ENCODE measurements at places on chromosomes 7 and 10.
A peak's percentile ranks its signal among the peaks of the same experiment; 100 is the strongest.

- DNase-seq: no peak
Observed at GRCh38 chr10:85986777-85987176, 379.8 kb downstream of the GRID1 start.

GRCh38 chr10:21895932-21896331, 107.6 kb downstream of the DNAJC1 start:
- no peak for DNase-seq

- peak; percentile 76 for DNase-seq
Observed at GRCh38 chr7:74043523-74043951, 15.6 kb downstream of the ELN start.

- no peak for DNase-seq
Observed at GRCh38 chr7:104814671-104815400, 199.2 kb upstream of the KMT2E start.

DNA sequence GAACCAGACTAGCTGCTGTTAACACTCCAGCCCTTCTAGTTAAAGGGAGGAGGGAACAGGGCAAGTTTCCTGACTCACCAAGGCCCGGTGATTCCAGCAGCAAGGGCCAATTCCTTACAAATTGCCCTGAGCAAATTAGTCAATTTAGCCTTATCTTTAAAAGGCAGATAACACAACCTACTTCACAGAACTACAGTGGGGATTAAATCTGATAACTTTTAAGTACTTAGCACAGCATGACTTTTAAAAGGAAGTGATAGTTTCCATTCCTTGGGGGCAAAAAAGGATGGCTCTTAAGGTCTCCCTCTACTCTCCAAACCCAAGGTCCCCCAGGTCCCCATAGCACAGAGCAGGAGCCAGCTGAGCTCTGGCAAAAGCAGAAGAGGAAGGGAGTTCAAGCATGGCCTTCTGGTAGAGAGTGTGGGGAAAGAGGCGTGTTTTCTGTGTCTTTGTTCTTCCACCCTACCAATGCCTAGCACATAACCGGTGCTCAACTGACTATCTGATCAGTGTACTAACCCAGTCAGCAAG, 4.0 kb downstream of the CDCA7L start:
- no peak for DNase-seq

- no peak for DNase-seq
Observed at GRCh38 chr7:17367502-17367901, 69.0 kb downstream of the AHR start.

- no peak for DNase-seq
Observed at GRCh38 chr7:102431617-102432298, 1.6 kb upstream of the ORAI2 start.

GRCh38 chr7:114981323-114981722, 59.4 kb downstream of the MDFIC start:
- no peak for DNase-seq

GRCh38 chr10:82953331-82953730, 1078.3 kb downstream of the NRG3 start:
- no peak for DNase-seq

DNA sequence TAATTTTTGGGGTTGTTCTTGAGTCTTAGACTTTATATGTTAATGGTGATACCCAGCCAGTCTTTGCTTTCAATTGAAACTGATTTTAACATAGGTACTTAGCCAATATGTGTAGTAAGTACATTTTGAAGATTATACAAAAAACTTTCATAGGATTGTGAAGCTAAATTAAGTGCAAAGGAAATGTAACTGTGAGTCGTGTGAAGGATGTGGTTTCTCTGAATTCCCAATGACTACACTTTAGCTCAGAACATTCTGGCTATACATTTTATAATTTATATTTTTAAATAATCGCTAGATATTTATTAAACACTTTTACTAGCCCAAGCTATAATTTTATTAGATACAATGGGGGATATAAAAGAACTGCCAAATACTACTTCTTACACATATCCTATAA, 359.3 kb downstream of the PCLO start:
- DNase-seq: no peak

DNA sequence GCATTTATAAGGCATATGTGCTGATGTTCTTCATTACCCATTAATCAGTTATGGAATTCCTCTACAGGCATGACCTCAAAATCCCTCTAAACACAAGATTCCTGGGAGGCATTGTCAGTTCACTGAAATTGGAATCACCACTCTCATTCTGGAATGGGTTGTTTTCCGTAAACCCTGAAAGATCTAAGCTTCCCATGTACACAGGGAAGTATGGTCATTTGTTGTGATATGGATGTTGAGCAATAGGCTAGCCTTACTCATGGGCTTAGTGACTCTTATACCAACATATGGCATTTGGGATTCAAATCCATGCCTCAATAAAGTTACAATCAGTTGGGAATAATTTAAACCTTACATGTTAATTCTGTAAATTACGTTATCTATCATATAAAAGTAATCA, 258.0 kb downstream of the XPNPEP1 start:
- DNase-seq: no peak

- no peak for DNase-seq
Observed at GRCh38 chr7:42227936-42228591, 8.9 kb downstream of the GLI3 start.

GRCh38 chr10:72605122-72605521, 20.8 kb downstream of the MICU1 start:
- DNase-seq: no peak

- no peak for DNase-seq
Observed at GRCh38 chr10:127899766-127900387, 7.0 kb upstream of the PTPRE start.

GRCh38 chr7:74302745-74303221, 13.6 kb downstream of the CLIP2 start:
- no peak for DNase-seq

- no peak for DNase-seq
Observed at GRCh38 chr7:131839967-131840690, 283.7 kb upstream of the PODXL start.

- no peak for DNase-seq
Observed at GRCh38 chr10:34889004-34889869, 74.1 kb upstream of the PARD3 start.

DNA sequence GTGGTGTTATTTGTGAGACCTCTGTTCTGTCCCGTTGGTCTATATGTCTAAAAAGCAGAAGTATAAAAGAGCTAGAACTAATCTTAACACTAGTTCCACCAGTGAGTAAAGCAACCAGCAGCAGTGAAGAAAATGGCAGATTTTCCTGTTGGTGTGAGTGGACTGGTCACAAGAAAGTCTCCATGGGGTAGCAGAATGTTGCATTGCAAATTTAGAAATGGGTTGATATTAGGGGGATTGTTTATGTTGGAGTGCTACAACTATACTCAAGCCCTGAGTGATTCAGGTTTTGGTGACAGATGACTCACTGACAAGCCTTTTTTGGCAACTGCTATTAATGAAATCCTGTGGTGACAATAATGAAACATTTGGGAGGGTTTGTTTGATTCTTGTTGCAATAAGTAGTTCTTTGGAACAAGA, 5.6 kb downstream of the AVL9 start:
- no peak for DNase-seq

GRCh38 chr7:156080596-156080995, 268.3 kb upstream of the SHH start:
- DNase-seq: no peak

DNA sequence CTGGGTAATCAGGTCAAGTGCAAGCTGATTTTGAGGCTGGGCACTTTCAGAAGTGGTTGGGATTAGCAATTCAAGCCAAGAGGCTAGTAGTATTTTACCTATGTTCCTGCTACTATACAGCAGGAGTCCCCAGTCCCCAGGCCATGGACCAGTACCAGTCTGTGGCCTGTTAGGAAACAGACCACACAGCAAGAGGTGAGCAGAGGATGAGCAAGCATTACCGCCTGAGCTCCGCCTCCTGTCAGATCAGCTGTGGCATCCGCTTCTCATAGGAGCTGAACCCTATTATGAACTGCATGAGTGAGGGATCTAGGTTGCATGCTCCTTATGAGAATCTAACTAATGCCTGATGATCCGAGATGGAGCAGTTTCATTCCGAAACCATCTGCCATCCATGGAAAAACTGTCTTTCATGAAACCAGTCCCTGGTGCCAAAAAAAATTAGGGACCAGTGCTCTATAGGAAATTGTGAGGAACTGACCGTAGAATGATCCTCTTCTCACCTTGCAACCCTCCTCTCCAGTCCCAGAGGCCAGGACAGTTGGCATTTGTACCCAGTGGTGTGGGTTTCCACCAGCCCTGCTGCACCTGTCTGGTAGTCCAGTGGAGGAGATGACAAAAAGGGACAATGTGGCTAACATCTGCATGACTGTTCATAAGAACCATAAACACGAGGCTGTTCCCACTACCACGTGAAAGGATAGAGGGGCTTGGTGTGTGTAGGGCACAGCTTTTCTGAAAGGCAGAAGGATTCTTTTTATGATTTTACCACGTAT, 172.5 kb downstream of the KIAA1217 start:
- no peak for DNase-seq

DNA sequence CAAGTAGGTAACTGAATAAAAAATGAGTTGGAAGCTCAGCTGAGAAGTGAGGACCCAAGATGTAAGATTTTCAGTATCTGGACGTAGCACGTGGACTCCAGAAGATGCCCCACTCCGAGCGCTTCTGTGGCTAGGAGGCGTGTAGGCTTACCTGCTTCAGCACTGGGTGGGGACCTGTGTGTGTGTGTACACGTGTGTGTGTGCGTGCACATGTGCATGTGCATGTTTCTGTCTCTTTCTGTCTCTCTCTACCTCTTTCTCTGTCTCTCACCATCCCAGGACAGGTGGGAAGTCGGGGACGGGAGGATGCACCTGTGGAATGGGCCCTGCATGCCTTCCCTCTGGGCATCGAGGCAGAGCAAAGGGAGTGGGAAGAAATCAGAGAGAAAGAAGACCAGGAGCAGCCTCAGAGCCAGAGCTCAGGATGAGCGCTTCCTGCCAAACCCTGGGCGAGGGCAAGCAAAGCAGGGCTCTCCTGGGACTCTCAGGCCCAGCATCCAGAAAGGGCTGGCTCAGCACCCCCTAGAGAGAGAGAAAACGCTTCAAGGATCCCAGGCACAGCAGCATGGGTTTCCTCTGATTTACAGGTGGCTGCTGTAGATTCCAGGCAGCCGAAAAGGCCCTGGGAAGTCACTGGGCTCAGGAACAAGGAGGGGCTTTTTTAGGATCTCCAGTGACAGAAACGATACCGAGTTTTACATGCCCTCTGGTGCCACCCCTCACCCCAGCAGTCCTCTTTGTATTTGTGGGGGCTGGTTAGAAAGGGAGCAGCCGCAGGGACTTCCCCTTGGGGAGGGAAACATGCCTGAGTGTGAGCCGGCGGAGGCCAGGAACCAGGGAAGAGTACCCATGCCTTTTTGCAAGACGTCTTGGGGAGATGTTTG, 28.5 kb downstream of the CXCL12 start:
- DNase-seq: no peak

GRCh38 chr10:107616031-107616430, 451.5 kb upstream of the SORCS1 start:
- DNase-seq: no peak

- no peak for DNase-seq
Observed at GRCh38 chr7:41964183-41964753, 261.4 kb upstream of the INHBA start.

DNA sequence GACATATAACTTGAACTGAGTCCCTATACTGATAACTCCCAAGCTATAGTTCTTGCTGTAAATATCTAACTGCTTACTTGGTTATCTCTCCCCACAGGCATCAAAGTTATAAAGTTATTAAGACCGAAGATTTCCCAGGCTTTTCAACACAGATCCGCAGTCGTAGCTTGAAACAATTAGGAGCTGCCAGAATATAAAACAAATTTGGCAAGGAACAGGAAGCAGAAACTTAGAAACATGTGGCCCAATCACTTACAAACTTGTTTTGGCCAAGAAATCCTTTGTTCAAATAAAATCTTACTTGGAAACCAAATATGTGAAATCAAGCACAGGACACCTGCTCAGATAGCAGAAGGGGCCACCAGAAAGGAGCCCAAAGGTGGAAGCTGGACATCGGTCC, 9.0 kb downstream of the SLC16A12 start:
- DNase-seq: no peak

GRCh38 chr10:81081887-81082620, 544.4 kb downstream of the SH2D4B start:
- DNase-seq: peak; percentile 35

DNA sequence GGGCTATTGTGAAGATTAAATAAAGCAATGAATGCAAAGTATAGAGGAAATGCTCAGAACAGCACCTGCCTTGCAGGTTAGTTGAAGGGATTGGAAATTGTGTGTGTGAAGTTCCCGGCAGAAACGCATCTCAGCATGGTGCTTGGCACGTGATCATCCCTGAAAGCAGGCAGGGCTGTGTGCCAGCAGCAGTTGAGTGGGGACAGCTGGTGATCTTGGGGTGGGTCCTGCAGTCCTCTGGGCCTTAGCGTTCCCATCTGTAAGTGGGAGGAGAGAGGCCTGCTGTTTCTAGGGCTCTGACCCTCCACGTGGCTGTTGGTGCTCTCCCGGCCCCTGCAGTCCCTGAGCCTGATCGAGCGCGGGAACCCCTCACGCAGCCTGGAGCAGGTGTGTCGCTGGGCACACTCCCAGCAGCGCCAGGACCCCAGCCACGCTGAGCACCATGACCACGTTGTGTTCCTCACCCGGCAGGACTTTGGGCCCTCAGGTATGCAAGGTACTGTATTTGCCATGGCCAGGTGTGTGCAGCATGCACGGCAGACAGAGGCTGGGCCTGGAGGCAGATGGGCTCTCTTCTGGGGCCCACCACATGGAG, 55.3 kb downstream of the TBATA start:
- no peak for DNase-seq

GRCh38 chr7:71326595-71326994, 194.7 kb downstream of the GALNT17 start:
- no peak for DNase-seq

DNA sequence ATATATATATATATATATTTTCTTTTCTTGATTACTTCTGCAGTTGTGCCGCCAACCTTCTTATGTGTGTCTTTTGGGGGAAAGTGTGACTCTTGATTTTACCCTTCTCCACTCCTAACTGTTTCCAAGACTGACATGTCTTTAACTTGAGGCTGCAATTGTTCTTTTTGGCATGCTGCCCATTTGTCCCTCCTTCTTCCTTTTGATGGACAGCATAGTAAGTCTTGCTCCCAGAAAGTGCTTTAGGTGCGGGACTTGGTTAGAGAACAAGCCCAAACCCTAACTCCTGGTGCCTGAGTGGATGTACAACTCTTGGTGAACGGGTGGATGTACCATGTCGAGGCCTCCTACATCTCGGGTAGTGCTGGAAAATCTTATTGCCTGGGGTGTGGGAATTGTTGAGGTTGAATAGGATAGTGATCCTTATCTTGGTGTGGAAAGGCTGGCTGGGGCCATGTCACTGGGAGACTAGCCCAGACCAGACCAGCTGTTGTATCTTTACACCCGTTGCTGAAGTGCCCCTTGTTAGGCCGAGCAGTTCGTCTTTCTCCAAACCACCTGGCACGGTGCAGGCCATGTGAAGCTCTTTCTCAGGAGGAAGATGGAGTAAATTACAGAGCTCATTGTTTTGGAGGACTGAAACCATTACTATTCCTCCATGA, 16.3 kb downstream of the TCF7L2 start:
- DNase-seq: no peak

Measured in iPS DF 19.7 (cell line).